ENCODE measurements at places on chromosomes 5 and 9.
A peak's percentile ranks its signal among the peaks of the same experiment; 100 is the strongest.

- DNase-seq: no peak
- no peaks in the 10 kb centered on the region for H3K4me1 ChIP-seq
- no peaks in the 10 kb centered on the region for H3K27me3 ChIP-seq
- no peaks in the 10 kb centered on the region for H3K36me3 ChIP-seq
- H3K27ac ChIP-seq: no peak overlapping the region
These were observed 260.8 kb upstream of the PPP1R2B start for GRCh38 chr5:156589104-156589945.

- H3K4me3 ChIP-seq: no peak overlapping the region
- no peak for DNase-seq
- H3K36me3 ChIP-seq: no peaks in the 10 kb centered on the region
- H3K27ac ChIP-seq: no peak overlapping the region
- no peaks in the 10 kb centered on the region for H3K27me3 ChIP-seq
- no peaks in the 10 kb centered on the region for H3K4me1 ChIP-seq
These were observed 24.5 kb upstream of the MVB12B start for GRCh38 chr9:126301985-126302603.

- no peaks in the 10 kb centered on the region for H3K27me3 ChIP-seq
- no peak overlapping the region for H3K27ac ChIP-seq
- H3K4me1 ChIP-seq: peaks cover 4% of the 10 kb centered on the region
These were observed 17.2 kb downstream of the ADAMTS13 start for GRCh38 chr9:133439337-133439736.

- no peaks in the 10 kb centered on the region for H3K36me3 ChIP-seq
- no peak overlapping the region for H3K27ac ChIP-seq
- H3K4me1 ChIP-seq: peaks cover 9% of the 10 kb centered on the region
- H3K4me3 ChIP-seq: no peak overlapping the region
These were observed 16.1 kb upstream of the FRRS1L start for GRCh38 chr9:109182940-109183798.

- no peaks in the 10 kb centered on the region for H3K36me3 ChIP-seq
- DNase-seq: no peak
- no peaks in the 10 kb centered on the region for H3K4me1 ChIP-seq
These were observed 3.2 kb upstream of the BAAT start for GRCh38 chr9:101387871-101388506.

GRCh38 chr5:121024416-121025311 is 560.6 kb downstream of the PRR16 start:
- no peak for DNase-seq
- H3K27ac ChIP-seq: no peak overlapping the region
- no peaks in the 10 kb centered on the region for H3K36me3 ChIP-seq
- H3K4me3 ChIP-seq: no peak overlapping the region

- no peak for DNase-seq
- no peaks in the 10 kb centered on the region for H3K36me3 ChIP-seq
- no peaks in the 10 kb centered on the region for H3K4me1 ChIP-seq
- H3K27ac ChIP-seq: no peak overlapping the region
- H3K27me3 ChIP-seq: no peaks in the 10 kb centered on the region
- no peak overlapping the region for H3K4me3 ChIP-seq
These were observed 14.6 kb downstream of the TMEM171 start for GRCh38 chr5:73135021-73135420.

- no peaks in the 10 kb centered on the region for H3K4me1 ChIP-seq
- DNase-seq: no peak
- H3K27ac ChIP-seq: no peak overlapping the region
- no peaks in the 10 kb centered on the region for H3K27me3 ChIP-seq
- no peak overlapping the region for H3K4me3 ChIP-seq
- H3K36me3 ChIP-seq: no peaks in the 10 kb centered on the region
These were observed 20.6 kb upstream of the COL5A1 start for GRCh38 chr9:134620751-134621557.

DNA sequence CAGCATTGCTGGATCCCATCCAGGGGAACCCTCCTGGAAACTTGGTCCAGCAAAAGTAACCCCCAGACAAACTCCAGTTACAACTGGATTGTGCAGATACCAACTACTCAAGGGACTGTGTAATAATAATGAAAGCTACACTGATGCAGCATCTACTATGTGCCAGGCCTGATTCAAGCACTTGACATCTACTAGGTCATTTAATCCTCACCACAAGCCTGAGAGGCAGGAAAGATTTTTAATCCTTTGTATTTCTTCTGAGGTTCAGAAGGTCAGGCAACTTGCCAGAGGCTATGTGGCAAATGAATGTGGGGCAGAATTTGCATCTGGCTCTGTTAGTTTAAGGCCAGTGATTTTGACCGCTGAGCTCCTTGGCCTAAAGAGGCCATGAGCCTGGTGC is 29.5 kb upstream of the FOXI1 start:
- H3K4me1 ChIP-seq: no peaks in the 10 kb centered on the region
- no peaks in the 10 kb centered on the region for H3K27me3 ChIP-seq
- no peak overlapping the region for H3K27ac ChIP-seq
- peaks cover 43% of the 10 kb centered on the region for H3K36me3 ChIP-seq
- DNase-seq: no peak

GRCh38 chr5:149212198-149212951 is 59.3 kb upstream of the AFAP1L1 start:
- H3K36me3 ChIP-seq: no peaks in the 10 kb centered on the region
- H3K27ac ChIP-seq: no peak overlapping the region
- no peaks in the 10 kb centered on the region for H3K4me1 ChIP-seq
- H3K27me3 ChIP-seq: no peaks in the 10 kb centered on the region

DNA sequence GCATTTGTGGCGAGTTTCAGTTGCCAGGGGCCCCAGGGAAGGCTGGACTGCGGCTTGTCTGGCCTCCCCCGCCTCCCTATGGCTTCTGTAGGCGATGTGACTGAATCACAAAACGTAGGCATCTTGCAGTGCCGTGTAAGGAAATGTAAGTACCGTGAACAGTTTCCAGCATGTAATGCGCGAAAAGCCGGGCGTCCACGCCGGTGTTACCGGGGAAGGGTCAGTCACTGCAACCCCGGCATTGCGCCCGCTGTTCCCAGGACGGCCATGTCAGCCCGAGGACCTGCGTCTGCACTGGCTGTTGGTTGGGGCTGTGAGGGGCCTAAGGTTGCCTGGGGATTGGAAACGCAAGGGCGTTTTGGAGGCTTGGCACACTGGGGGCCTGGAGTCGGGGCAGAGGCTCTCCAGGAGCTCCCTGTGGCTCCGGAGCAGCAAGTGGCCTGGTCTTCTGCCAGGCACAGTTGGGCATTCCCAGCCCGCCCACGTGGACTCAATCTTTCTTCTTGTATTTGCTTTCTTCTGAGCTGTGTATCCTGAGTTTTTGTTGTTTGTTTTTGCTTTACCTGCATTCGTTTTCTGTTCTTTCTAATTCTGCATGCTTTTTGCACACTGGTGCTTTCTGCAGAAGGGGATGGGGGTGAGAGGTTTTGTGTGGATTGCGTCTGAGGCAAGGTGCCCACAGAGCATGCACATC is 36.9 kb upstream of the PLEKHG4B start:
- no peaks in the 10 kb centered on the region for H3K36me3 ChIP-seq
- H3K27ac ChIP-seq: no peak overlapping the region
- DNase-seq: no peak
- H3K4me1 ChIP-seq: no peaks in the 10 kb centered on the region

GRCh38 chr5:168679515-168679920 is 100.3 kb upstream of the PANK3 start:
- DNase-seq: peak; percentile 16
- H3K27me3 ChIP-seq: no peaks in the 10 kb centered on the region
- H3K4me1 ChIP-seq: no peaks in the 10 kb centered on the region
- H3K27ac ChIP-seq: no peak overlapping the region
- no peaks in the 10 kb centered on the region for H3K36me3 ChIP-seq
- H3K4me3 ChIP-seq: no peak overlapping the region

DNA sequence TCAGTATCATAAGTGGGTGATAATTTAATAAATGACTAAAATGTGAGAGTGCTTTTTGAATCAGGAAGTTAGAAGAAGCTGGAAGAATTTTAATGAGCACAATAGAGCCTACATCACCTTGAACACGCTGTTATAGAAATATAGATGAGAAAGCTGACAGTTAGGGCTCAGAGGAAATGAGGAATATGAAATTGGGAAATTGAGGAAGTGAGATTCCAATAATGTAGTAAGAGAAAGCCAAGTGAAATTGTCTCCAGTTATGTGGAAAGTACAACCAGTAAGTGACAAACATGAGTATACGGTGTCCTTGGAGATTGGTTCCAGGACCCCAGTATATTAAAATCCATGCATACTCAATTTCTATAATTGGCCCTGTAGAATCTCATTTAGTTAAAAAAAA is 235.9 kb upstream of the FAM174A start:
- H3K4me1 ChIP-seq: no peaks in the 10 kb centered on the region
- H3K27ac ChIP-seq: no peak overlapping the region
- DNase-seq: no peak
- H3K4me3 ChIP-seq: no peak overlapping the region

Data from GM12878 (cell line).